ENCODE measurements at places on chromosomes 3 and 15.

DNA sequence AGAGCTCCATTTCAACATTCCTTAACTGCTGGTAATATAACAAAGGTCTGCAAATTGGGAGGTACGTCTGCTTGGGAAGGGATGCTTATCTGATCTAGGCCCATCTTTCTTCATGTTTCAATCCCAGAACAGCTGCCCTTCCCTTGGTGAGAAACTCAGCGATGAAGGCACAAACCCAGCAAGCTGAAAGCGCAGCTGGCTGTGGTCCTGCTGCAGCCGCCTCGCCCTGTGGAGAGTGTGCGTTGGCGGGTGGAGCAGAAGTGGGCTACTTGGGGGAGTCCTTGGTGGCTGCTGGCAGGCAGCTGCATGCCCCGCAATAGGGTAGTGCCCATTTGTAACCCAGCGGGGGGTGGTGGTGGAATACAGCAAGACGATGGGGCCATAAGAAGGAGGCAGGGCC is 160.6 kb upstream of the WNT5A start:
- no peak for DNase-seq

- DNase-seq, result no peak
These were observed 28.0 kb downstream of the RFTN1 start for GRCh38 chr3:16485395-16485992.

GRCh38 chr15:83158393-83158792 is 49.2 kb downstream of the HDGFL3 start:
- DNase-seq, result no peak

- DNase-seq, result no peak
These were observed 253.8 kb upstream of the IGF1R start for GRCh38 chr15:98394546-98394945.

GRCh38 chr3:156519758-156520162 is 35.2 kb downstream of the SSR3 start:
- no peak for DNase-seq

- no peak for DNase-seq
These were observed 23.1 kb downstream of the TRPM1 start for GRCh38 chr15:31078471-31078870.

GRCh38 chr15:58142827-58143461 is 4.8 kb downstream of the AQP9 start:
- no peak for DNase-seq

GRCh38 chr15:40242601-40243000 is 3.7 kb downstream of the PAK6 start:
- no peak for DNase-seq

- no peak for DNase-seq
These were observed 168.1 kb upstream of the MYRIP start for GRCh38 chr3:39641274-39641673.

DNA sequence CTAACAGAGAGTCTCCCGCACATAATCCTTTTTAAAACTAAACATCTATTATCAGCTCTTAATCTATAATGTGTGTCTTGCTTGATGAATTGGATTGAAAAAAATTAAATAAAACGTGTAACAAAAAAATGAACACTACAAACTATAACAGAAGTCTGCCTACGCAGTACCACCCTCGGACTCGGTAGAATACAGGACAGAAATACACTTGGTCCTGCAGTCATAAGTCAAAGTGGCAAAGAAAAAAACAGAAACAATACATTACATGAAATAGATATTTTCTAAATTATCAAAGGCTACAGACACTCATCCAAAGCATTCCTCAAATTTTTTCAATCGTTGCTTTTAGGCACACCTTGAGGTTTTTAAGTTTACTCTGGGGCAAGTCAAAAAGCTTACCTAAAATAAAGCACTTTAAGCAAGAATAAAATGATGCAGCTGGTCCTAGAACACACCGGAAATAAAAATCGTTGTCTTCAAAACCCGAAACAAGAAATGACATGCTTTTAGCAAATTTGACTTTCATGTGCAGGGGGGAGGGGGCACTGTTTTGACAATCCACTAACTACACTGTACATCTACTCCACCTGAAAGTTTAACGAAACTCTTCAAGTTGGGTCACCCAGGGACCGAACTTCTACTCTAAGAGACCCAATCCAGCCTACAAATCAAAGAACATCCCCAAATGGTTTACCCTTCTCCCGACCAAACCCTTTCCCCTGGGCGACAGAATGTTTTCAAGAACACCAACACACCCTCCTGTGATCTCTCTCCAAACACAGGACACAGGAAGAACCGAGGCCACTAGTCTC is 1.3 kb downstream of the ADAM10 start:
- no peak for DNase-seq

DNA sequence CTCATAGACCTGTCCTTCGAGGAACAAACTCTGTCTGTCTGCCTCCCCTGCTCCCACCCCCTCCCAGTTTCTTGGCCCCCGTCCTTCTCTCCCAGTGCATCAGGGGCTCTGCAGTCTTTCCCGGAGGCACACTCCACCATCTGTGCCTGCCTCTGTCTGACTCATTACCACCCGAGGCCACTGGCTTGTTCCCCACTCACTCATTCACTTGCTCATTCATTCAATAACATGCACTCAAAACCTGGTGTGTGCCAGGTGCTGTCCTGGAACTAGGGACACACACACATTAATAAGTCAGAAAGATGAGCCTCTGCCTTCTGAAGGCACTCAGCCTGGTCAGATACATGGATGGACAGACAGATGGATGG is 12.4 kb downstream of the AMIGO3 start:
- DNase-seq, result no peak

DNA sequence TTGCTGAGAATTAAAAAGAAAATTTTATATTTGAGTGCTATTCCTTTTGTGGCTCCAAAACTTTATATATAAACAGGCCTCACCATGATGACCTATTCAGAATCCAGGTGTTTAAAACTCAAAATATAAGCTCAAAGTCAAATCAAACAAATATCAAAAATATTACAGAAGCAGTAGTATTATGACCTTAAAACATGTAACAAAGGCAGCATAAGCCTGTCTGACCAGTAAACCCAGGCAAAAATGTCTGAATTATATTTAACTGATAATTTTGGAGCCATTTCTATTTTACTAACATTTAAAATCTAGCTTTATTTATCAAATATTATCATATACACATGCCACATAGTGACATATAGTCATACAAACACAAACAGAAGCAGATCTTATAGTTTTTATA is 6.4 kb upstream of the NOX5 start:
- DNase-seq, result no peak

DNA sequence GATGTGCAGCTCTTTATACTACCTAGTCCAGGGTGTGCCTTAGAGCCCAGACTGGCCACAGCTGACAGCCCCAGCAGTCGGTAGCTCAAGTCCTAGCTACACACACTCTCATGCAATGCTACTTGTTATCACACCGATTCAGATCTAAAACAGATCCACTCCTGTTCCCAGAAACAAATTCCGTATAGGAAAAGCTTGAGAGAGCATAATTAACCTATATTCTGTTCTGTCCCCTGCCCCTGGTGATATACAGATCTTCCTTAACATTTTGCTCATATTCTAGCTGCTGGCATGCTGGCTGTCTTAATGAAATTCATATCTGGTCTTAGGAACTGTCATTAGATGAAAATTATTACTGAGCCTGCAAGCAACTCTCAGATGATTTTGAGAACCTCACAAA is 204.3 kb downstream of the SOX2 start:
- no peak for DNase-seq

DNA sequence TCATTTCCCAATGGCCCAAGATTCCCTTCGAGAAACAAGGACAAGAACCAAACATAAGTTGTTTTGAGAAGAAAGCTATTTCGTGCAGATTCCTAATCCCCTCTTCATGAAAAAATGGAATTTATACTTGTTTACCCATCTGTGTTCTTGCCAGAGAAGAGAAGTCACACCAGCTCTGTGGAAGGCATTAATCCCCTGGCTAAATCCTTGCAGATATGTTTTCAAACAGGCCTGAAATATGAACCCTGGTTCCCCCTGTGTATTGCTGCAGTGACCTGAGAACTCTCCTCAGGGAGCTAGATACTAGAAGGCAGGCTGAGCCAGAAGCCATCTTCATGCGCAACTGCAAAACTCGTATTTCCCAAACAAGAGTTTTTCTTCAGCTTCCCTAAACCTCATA is 337.7 kb downstream of the NEK10 start:
- no peak for DNase-seq

DNA sequence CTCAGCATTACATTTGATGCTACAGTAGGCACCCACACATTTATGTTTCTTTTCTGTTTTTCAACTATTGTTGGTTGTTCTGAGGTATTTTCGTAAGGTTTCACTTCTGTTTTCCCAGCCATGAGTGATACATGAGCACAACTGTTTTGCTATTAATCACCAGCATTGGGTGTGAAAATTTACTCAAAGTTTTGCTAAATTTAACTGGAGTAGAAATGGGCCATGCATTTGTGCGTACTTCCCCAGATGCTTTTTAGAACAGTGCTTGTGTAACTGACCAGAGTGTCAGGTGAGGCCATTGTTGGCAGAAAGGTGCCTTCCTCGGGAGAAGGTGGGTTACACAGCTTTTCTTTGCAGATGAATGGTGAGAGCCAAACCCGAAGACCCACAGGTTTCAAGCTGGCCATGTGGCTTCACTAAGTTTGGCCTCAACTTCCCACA is 70.4 kb downstream of the ST6GAL1 start:
- no peak for DNase-seq

- DNase-seq, result no peak
These were observed 34.9 kb downstream of the SNAPC5 start for GRCh38 chr15:66462627-66463026.

- DNase-seq, result no peak
These were observed 11.0 kb downstream of the GABPB1 start for GRCh38 chr15:50344006-50344464.

GRCh38 chr3:151346292-151346691 is 16.9 kb upstream of the P2RY13 start:
- DNase-seq, result no peak

DNA sequence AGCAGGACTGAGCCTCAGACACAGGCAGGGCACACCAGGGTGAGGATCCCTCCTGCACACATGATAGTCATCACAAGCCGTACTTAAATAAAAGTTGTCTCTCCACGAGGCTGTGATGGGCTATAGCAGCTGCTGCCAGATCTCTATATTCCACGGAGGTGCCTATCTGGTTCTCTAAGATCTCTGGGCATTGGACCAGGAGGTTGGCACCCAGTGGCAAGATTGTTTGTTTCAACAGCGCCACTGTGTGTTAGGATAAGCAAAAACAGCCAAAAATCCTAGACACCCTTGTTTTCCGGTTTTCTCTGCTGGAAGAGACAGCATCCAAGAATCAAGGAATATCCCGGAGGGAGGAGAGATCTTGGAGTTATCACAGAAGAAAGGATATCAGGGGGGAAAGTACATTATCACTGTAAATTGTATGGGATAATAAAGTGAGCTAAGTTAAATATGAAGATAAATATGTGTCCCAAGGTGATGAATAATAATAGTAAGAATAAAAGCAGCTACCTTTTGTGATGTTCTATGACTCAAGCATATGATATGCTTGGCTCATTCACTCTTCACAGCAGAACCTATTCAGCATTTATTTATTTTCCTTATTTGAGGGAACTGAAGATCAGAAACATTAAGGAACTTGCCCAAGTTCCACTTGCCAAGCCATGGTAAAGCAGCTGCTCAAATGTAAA is 90.6 kb upstream of the AKAP13 start:
- no peak for DNase-seq

GRCh38 chr3:56424885-56425284 is 43.4 kb downstream of the ERC2 start:
- DNase-seq, result no peak

GRCh38 chr3:14827776-14828175 is 9.0 kb downstream of the FGD5 start:
- no peak for DNase-seq

DNA sequence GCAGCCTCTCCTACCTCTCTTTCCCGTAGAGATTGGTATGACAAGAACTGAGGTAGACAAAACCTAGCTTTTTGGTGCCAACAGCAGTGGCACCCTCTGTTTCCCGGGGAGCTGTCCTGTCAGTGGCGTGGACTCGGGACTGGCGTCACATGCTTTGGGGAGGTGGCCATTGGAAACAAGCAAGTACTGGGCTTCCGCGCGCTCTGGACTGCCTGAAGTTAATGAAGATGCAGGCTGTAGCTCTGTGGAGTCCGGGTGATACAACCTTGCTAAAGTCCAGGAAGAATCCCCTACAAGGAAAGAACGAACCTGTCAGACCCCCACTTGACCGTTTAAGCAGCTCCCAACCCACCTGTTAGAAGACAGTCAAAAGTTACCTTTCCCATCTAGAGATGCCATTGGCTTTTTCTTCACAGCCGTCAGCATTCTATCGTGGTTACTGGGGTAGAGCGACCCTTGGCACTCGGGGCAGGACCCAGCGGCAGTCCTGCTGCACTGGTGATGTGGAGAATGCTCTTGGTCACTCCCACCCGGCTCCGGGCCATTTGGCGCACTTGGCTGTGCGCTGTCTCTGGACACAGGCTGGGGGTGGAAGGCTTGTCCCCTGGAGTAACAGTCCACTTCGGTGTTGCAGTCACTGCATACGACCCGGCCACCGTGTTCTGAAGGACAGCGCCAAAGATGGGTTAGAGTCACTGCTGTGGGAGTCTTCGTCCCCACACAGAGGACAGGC is 120.5 kb downstream of the LRIG1 start:
- no peak for DNase-seq

GRCh38 chr15:48084759-48085590 is 35.8 kb upstream of the SLC24A5 start:
- no peak for DNase-seq

DNA sequence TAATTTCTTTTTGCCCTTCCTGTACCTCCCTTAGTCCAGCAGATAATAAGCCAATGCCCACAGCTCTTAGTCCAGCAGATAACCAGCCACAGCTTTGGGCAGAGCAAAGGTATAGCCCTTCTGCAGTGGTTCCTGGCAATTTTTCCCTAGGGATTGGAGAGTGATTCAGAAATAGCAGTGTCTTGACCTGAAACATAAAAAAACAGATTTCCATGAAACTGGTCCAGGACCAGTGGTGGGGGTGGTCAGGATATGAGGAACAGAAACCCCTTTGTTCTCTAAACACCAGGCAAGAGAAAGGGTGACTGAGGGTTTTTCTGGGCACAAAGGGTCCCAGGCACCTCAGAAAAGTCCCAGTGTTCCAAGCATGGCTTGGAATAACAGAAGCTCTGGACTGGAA is 103.4 kb downstream of the ARRDC4 start:
- no peak for DNase-seq

DNA sequence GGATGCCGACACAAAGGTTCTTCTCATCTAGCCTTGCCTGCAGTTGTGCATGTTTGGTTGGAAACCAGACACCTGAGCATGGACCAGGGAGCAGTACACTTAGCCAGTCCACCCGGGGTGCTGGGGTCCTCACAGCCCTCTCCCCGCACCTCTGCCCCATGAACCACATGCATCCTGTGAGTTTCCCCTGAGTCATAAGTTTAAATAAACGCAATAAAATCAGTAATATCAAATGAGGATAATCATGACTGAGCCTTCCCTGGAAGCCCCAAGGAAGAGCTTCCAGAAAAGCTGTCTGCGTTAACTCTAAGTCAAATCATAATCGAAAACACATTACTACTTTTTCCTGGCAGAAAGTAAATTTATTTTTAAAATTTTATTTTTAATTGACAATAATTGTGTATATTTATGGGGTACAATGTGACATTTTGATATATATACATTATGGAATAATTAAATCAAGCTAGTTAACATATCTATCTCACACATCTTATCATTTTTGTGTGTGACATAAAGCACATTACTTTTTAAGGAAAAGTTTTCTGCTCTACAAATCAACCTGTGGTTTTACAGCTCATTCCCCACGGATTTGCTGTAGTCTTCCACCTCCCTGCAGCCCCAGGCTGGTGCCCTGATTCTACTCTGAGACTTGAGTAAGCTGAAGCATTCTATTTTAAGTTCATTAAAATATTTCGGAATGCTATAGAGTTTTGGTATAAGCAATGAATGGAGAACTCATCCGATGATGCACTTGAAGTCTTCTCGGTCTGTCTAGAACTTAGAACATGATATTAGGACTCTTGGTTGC is 166.0 kb upstream of the EIF1B start:
- no peak for DNase-seq

Measured in stimulated activated CD4-positive, alpha-beta T cell treated with anti-CD3 and anti-CD28 coated beads, Interleukin-1b, Interleukin-23, amount 100 ng/mL, for 1 hour (primary cell).